DMS79 treated with DMSO at 0.1 percent for 48 hours (cell line): ENCODE measurements at places on chromosomes 3 and 15.
A peak's percentile ranks its signal among the peaks of the same experiment; 100 is the strongest.

DNA sequence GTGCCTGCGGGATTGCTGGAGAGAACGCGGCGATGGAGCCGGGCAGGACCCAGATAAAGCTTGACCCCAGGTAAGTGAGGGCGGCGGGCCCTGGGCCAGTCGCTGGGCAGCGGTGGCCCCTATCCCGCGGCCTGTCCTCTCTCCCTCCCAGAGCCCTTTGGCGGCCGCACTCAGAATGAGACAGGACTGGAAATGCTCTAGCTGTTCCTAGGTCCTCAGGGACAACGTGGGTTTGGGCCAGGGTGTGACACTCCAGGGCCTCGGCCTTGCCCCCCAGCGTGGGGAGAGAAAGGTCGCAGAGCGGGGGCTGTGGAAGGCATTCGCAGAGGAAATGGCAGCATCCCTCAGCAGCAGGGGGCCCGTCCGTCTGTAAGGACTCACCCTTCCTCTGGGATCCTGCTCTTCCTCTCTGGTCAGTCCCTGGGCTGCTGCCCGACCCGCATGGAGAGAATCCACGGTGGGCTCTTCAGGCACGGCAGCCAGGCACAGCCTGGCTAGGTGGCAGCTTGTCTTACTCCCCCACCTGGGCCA, 412 bp downstream of the SLC51A start:
- no peak for DNase-seq

- no peak for DNase-seq
Observed at GRCh38 chr15:74461847-74462511, 1.0 kb upstream of the UBL7 start.

GRCh38 chr15:56683908-56684307, 49.4 kb downstream of the ZNF280D start:
- no peak for DNase-seq

GRCh38 chr3:111723293-111724215, 128.4 kb upstream of the ZBED2 start:
- DNase-seq = peak; percentile 81

GRCh38 chr3:69738859-69739203, 433 bp upstream of the MITF start:
- no peak for DNase-seq

DNA sequence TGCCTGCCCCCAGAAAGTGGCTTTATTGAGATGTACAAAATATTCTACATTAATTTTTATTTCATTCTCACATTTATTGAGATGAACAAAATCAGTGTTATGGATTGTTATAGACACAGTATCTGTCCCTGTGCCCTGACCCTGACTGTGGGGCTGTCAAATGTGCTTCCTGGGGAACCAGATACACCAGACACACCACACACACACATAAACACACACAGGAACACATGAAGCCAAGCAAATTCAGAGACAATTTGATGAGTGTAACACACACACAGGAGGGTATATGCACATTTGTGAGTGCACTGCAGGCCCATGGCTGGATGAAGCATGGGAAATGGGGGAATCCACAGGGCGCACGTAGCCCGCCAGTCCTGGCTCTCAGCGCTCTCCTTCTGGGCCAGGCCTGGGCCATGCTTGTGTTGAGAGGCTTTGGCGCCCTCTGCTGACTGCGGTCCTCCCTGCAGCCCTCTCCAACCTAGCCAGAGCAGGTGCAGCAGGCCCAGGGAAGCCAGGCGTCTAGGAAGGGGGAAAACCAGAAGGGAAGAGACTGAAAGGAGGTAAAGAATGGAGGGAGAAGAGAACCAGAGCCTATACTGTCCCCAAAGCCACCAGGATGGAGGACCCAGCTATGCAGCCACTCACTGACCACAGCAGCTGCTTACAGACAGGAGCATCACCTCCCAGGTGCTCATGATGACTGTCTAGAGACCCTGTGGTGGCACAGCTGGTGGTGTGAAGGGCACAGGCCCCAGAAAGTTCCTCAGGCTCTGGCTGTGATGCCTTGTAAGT, 18.0 kb upstream of the LOXL1 start:
- DNase-seq = peak; percentile 39

- no peak for DNase-seq
Observed at GRCh38 chr3:152656214-152656971, 178.5 kb upstream of the P2RY1 start.

DNA sequence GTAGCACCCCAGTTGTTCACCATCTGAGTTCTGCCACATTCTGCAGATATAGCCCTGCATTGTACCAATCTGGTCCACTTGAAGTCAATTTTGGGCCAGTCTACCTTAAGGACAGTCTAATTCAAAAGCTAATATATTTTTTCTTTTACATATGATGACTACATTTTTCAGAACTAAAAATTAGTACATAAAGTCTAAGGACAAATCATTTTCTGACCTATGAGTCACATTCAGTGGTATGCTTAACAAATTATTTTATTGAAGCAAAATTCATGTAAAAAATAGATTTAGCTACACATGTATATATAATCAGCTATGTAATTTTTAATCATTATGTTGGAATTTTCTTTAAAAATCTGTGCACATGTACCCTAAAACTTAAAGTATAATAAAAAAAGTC, 52.1 kb upstream of the IL12A start:
- no peak for DNase-seq

DNA sequence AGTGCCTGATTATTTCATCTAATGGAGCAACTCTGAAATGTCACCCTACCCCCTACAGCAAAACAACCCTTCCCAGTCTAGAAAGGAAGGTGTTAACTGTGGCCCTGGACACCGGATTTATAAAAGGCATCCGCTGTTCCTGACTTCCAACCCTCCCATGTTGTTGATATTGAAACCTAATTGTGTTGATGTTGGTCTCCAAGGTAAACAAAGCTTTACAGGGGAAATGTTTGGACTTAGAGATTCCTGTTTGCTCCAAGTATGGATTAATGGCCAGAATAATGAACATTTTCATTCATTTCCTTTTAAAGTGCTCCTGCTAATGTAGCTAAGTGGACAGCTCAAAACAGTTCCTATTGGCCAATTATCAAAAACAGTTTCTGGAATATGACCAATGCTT, 19.4 kb upstream of the LMCD1 start:
- DNase-seq = no peak

DNA sequence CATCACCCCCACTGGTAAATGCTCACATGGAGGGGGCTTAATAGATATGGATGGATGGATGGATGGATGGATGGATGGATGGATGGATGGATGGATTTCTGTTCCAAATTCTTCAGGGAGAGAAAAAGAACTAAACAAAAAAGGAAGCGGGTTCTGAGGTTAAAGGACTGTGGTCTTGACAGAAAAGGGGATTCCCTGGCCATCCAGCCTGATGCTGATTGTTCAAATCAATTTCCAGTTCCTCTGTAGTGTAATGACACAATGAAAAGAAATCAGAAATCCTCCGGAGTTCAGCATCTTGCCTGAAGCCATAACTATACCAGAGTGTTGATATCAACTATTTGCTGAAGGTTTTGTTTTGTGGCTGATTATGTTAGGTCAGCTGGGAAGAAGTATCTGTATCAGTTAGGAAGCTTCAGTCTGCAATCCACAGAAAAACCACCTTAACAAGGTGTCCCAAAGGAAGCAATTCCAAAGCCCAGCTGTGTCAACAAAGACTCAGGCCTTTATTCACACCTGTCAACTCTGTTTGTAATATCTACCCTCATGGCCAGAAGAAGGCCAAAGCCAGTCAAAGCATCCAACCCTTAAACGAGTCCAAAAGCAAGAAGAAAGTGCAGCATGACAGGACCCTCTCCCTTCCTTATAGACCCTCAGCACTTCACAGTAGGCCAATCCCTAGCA, 24.5 kb upstream of the RASA2 start:
- no peak for DNase-seq

GRCh38 chr3:31980530-31981205, 394 bp downstream of the OSBPL10 start:
- DNase-seq = no peak

- DNase-seq = no peak
Observed at GRCh38 chr15:80747317-80748053, 31.7 kb upstream of the CEMIP start.

DNA sequence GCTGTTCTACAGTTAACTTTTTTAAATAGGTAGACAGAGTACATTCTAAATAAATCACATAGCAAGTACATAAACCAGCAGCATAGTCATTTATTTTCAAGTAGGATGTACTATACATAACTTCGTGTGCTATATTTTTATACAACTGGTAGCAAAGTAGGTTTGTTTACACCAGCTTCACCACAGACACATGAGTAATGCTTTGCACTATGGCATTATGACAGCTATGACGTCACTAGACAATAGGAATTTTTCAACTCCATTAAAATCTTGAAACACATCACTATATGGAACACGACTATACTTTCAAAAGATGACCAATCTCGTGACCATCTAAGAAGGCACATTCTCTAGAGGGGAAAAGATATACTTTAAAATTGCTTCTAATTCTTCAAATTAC, 3.5 kb downstream of the TEX55 start:
- DNase-seq = no peak

- DNase-seq = no peak
Observed at GRCh38 chr3:195147649-195148080, 123.3 kb downstream of the XXYLT1 start.

DNA sequence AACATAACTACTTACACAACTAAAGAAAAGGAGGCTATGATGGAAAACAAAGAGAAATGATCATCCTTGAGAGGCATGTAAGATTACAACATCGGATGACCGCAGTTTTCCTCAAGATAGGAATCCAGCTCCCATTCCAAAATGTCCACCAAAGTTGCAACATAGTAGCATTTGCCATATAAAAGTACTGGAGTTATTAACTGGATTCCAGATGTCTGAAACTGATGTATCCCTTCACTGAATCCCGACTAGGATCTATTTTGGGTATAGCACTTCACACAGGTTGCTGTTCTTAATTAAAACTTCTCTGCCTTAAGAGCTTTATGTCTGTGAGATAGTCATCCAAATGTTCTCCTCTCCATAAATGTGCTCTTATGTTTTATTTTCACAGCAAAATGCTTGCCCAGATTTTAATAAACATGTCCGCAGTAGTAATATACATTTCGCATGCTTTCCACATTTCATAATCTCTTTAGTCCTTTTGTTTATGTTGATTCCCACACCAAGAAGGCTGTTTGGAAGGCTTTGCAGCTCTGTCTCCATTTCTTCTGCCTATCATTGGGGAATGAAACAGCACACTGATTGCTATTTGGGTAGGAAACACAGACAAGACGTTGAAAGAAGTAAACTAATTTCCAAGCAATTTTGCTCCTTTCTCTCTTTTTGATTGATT, 716.5 kb upstream of the CFAP20DC start:
- DNase-seq = no peak

DNA sequence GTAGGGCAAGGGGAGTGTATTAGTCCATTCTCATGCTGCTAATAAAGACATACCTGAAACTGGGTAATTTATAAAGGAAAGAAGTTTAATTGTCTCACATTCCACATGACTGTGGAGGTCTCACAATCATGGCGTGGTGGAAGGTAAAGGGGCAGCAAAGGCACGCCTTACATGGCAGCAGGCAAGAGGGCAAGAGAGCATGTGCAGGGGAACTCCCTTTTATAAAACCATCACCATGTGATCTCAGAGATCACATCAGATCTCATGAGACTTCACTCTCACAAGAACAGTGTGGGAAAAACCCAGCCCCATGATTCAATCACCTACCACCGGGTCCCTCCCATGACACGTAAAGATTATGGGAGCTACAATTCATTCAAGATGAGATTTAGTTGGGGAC, 41.4 kb downstream of the SUMF1 start:
- no peak for DNase-seq

DNA sequence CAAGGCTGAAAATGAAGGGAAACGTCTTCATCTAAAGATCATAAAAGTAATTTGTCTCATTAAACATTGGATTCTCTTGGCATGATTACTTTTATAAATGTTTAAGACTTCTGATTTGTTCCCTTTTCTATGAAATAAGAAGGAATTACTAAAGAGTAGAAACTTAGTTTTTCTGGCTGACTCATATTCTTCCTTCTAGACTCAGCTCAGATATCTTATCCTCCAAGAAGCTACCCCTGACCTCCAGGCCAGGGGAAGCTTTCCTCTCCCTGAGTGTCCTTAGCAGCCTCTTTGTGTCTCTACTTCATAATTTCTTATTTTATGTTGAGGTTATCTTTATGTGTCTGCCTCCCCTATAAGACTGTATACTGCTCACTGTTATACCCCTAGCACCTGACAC, 291.9 kb upstream of the STT3B start:
- DNase-seq = no peak

- DNase-seq = peak; percentile 1
Observed at GRCh38 chr15:40894681-40895448, 615 bp downstream of the VPS18 start.

DNA sequence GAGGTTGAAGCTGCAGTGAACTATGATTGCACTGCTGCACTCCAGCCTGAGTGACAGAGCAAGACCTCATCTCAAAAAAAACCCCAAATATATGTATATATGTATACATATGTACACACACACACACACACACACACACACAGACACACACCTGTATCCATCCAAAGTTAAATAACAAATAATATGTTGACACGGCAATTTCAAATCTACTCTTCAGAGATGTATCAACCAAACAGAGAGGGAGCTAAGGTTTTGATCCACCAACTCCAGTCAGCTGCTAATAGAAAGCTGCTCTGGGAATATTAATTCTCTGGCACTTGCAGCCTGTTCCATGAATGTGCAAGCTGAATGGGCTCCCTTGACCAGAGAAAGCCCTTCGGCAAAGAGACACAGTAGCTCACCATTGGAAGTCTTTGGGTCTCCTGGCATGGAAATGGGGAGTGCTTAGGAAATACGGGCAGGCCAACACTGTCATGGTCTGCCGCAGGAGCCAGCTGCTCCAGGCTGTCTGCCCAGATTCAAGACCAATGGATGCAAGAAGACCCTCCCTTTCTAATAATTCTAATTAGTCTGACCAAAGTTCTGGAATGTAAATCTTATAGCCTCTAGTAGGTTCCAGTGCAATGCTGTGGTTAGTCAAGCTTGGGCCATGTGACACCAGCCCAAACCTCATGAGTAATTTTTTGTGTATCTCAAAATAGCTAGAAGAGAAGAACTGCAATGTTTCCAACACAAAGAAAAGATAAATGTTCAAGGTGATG, 299.8 kb downstream of the KBTBD8 start:
- DNase-seq = no peak

GRCh38 chr3:124786511-124787241, 56.4 kb downstream of the UMPS start:
- no peak for DNase-seq

DNA sequence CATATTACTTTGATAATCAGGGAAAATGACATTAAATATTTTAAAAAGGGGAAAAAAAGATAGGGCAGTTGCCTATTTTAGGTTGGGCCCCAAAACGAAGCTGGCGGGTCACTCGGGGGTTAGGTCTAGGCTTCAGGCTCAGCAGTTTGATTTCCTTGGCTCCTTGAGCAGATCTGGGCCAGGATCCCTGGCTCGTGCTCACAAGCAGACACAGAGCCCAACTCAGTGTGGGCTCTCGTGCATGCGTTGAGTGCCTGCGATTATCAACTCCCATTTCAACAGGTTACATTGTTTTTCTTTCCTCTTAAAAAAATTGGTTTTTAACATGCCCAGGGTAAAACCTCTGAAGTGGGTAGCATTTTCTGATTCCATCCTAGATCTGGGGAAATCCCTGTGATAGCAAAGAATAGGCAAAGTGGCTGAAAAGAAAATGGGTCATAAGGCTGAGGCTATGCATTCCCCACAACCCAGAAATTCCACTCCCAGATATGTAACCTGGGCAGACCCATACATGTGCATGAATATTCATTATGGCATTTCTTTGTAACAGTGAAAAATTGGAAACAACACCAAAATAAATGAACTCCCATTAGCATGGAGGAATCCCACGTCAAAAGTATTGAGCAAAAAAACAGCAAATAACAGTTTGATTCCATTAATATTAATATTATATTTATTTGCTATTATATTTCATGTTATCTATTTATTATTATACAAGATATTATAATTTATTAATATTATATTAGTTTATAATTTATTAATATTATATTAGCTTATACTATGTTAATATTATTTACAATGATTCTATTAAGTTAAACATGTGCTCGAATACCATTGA, 27.8 kb downstream of the FAM43A start:
- DNase-seq = no peak
